HTR-8/SVneo (cell line): ENCODE measurements at places on chromosomes 2 and 18.

DNA sequence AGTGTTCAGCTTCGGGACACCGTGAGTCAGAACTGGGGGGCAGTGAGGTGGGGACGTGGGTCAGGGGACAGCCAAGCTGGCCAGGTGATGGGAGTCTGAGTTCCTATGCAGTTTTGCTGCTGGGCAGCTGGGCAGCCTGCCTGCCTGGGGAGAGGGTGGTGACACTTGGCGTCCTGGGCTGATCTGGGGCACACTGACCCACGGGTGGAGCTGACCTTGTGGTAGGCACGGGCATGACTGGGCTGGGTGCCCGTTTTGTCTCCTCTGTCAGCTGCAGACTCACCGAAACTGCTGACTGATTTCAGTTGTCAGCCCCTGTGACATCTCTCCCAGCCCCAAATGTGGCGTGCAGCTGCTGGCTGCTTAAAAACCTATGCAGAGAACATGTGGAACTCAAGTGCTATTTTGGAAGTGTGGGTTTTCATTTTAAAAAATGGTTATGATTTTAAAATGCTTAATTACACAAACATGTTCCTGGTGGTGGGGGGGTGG is 32.6 kb upstream of the E2F6 start:
- DNase-seq: no peak

GRCh38 chr2:4445821-4446220 is 742.4 kb downstream of the DCDC2C start:
- DNase-seq: no peak

DNA sequence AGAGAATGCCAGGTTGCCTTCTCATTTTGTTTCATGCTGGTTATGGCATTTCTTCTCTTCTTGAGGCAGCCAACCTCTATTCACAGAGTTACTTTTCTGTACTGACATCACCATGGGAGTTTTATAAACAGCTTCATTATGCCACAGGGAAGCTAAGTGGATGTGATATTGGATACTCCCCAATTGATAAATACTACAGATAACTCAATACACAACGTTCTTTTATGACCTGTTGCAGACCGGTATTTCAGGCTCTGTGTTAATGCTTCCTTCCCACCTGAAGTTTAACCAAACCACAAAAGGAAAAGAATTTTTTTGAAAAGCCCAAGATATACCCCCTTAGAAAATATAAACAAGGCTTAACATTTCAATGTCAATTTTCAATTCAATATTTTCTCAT is 258.3 kb upstream of the SOX11 start:
- DNase-seq: no peak

GRCh38 chr2:47696478-47696831 is 86.5 kb upstream of the MSH6 start:
- no peak for DNase-seq

GRCh38 chr2:190794790-190795189 is 85.8 kb upstream of the GLS start:
- no peak for DNase-seq

GRCh38 chr18:69250305-69251151 is 150.2 kb upstream of the DOK6 start:
- DNase-seq: no peak

DNA sequence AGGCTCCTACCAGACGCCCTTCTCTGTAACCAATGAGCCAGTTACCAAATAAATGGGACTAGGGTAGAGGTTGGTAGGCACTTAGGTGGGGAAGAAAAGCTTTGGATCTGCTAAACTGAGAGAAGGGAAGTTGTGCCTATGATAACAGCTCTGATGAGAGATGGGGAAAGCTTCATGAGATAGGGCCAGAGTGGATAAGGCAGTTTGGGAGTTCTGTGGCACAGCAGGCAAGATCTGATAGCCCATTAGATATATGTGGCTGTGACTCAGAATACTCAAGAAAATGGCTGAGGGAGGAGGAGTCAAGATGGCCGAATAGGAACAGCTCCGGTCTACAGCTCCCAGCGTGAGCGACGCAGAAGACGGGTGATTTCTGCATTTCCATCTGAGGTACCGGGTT is 99.8 kb downstream of the PDE11A start:
- DNase-seq: no peak

DNA sequence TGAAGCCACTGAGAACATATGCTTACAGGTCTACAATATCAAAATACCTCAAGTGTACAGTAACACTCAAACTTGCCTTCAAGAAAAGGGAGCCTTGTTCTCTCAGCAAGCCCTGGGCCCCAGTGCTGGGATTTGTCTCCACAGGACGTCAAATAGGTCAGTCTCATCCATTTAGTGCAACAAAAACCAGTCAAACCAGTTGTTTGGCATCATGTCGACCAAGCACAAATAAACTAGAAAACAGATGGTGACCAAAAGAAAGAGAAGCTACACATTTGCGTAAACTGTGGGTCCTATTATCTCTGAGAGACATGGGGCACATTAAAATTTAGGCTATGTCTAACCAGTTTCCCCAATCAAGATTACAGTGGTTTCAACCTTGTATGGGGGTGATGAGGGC is 182.6 kb upstream of the PKDCC start:
- no peak for DNase-seq

DNA sequence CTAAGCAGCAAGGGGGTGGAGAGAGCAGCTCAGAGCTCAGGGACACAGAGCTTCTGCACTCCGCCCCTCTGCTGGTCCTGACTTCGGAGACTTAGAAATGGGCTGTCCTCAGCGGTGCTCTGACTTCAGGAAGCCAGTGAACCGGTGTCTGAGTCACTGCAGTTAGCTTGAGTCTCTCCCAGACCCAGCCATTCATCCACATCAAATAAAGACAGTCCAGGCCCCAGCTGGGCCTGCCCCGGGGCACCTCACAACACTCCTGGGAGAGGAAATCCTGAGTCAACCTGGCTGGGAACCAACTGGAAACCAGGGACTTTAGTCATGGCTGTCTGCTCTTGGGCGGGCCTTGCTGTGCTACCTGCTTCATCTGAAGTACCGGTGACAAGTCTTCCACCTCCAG is 5.4 kb upstream of the ITGB6 start:
- peak; percentile 89 for DNase-seq

DNA sequence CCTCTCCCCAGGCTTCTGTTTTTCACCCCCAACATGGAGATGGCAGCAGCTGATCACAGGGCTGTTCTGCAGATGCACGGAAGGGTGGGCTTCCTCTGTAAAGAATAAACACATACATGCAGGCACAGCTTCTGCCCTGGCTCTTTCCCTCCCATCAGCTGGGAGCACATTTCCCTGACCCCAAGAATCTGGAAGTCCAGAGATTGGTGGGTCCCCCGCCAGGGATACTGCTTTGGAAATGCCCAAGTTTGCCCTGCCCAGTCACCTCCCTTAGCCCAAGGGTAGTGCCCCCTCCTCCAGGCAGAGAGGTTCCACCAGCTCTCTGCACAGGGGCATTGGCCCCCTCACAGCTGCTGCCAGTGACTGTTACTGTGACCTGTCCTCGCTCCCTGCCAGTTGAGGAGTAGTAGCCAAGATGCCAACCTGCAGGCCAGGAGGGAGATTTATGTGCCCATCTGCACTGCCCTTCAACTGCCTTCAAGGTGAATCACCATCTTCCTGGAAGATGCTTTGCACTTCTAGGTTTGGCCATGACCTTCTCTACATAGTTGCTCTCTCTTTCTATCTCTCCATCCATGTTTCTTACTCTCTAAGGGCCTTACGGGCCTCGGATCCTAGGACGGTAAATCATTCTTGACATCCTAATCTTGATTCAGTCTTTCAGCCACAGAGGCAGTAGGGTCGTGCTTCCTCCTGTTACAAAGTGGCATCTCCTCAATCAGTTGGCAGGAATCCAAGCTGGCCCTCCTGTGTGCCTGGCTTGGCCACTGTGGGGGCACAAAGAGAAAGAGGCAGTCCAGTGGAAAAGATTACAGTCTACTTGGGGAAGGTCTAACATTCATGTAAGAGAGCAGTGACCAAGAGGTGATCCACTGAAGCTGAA is 121.8 kb downstream of the CTIF start:
- no peak for DNase-seq

GRCh38 chr2:43144263-43144662 is 82.1 kb downstream of the ZFP36L2 start:
- DNase-seq: no peak

DNA sequence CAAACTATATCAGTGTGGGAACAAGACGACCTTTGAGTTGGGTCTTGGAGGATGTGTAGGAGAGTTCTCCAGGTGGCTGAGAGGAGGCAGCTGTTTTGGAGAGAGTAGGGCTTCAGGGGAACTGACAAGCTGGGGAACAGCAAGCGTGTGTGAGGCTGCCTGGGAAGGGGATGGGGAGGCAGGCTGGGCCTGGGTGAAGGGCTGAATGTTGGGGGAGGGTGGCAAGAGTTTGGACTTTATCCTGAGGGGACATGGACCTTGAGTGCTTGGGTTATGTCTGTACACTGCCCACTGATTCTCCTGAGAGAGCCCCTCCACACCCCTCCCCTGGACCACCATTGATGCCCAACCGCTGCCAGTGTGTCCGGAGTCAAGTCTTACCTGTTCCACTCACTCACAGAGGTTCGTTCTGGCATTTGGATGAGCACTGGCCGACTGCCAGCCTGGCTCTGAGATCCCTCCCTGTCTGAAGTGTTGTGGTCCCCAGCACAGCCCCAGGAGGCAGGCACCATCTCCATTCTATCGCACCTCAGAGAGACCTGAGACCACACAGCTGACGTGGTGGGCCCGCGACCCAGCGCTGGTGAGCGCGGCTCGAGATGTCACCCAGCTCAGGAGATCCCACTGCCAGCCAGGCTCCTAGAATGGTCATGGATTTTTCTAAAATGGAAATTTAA is 59.5 kb downstream of the DCDC2C start:
- no peak for DNase-seq

DNA sequence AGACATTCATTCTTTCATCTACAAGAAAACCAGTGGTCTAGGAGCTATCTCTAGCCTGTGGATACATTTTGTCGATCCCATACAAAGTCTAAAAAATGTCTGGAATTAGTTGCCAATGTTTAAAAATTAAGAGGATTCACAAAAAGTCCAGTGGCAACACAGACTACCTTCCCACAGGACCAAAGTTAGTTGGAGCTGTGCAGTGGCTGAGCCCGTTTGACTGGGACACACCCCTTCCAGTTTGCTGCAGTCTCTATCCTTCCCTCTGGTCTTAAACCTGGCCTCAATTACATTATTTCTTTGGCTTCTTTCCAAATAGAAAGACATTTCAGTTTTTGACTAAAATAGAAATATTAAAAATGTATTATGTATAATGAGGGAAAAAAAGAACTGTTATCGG is 18.6 kb downstream of the SLC16A14 start:
- DNase-seq: no peak

DNA sequence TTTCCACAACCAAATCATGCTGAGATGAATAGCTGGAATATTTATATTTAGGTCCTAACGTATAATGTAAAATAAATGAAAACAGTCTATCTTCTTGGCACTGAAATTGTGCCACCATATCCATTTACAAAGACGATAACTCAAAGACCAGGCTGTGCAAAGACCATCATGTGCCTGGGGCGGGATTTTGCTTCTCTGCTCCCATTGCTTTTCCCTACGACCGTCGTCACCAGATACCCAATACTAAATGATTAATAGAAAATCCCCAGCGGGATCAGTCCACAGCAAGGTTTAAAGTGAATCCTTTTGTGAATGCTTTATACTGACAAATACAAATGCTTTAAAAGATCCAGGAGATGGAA is 194.3 kb upstream of the ARL4C start:
- DNase-seq: no peak

DNA sequence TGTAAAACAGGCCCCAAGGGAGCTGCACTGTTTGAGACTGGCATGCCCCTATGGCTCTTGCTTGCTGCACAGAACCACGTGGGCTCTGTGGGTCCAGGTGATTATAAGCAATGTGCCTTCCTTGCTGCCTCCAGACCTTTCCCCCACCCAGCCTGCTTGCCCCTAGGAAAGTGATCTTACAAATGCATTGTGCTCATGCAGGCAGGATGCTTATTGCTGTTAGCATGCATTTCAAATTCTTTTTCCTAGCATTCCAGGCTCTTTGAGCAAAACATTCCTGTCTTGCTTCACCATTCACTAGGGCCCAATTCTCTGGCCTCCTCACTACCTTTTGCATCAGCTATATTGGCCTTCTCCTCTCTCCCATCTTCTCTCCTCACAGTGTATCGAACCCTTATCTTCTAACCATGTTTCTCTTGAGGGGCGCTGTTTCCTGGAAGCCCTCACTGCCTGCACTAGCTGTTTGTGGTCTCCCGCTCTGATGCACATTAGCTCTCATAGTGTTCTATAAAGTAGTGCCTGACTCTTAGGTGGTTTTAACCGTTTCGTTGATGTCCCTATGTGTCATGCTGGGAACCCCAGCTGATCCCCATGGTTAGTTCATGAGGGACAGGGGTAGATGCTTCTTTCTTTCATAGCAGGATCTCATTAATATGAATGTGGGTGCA is 152.9 kb upstream of the EPAS1 start:
- DNase-seq: no peak

- no peak for DNase-seq
Measured at GRCh38 chr18:55141318-55141717, 182.1 kb upstream of the CCDC68 start.

DNA sequence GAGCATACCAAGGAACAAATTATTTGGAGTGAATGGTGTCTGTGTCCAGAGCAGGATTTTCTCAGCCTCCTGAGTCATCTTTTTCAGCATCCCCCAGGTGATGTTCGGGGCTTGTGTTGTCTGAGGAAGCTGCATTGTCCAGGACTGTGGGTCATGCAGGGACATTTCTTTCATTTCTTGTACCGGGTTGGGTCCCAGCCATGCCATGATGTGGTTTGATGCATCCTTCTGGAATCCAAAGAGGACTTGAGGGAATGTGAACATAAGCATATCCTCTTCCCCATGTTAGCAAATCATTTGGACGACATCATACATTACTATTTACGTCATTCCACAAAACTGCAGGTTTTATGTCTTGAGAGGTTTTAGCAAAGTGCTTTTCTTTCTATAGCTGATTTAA is 797.8 kb downstream of the CCDC85A start:
- DNase-seq: no peak

DNA sequence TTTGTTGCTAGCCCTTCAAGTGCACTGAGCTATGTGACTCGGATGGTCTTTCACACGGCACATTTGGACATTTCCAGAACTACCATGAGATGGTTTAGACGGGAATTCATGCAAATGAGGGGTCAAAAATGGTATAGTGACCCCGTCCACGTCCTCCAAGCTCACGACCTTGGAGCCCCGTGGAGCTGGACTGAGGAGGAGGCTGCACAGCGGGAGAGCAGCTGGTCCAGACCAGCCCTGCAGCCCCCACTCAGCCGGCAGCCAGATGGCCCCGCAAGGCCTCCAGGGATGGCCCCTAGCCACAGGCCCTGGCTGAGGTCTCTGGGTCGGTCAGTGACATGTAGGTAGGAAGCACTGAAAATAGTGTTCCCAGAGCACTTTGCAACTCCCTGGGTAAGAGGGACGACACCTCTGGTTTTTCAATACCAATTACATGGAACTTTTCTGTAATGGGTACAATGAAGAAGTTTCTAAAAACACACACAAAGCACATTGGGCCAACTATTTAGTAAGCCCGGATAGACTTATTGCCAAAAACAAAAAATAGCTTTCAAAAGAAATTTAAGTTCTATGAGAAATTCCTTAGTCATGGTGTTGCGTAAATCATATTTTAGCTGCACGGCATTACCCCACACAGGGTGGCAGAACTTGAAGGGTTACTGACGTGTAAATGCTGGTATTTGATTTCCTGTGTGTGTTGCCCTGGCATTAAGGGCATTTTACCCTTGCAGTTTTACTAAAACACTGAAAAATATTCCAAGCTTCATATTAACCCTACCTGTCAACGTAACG is 88.8 kb downstream of the EPAS1 start:
- DNase-seq: no peak
